ENCODE measurements at places on chromosomes 12 and 14.

DNA sequence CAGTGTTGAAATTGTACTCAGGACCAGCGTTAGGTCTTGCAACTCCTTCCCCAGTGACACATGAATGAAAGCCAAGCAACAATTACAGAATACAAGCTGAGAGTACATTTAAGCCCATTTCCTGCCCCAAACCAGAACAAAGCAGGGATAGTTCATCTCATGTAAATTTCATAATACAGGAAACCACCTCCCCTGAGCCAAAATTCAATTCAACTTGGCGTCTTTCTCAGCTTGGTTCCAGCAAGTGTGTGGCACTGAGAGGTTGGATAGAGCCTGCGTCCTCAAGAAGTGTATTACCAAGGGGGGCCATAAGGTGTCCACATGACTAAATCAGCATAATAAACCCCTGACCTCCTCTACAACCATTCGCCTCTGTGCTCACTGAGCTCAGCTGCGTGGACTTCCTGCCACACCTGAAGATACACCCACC, 278.9 kb upstream of the CRY1 start:
- DNase-seq, result peak; percentile 68

GRCh38 chr12:13390381-13390861, 193.9 kb downstream of the EMP1 start:
- DNase-seq, result no peak

DNA sequence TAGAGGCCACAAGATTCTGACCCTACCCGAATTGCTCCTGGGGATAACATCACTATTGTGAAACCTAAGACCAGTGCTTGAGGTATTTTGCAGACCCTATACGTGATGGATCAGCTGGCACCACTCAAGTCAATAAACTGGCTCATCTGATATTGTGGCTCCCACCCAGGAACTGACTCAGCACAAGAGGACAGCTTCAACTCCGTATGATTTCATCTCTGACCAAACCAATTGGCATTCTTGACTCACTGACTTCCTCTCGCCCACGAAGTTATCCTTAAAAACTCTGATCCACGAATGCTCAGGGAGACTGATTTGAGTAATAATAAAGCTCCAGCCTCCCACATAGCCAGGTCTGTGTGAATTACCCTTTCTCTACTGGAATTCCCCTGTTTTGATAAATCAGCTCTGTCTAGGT, 1036.1 kb upstream of the TMEM132C start:
- no peak for DNase-seq

- no peak for DNase-seq
Measured at GRCh38 chr14:26687301-26687837, 89.5 kb upstream of the NOVA1 start.

GRCh38 chr14:99246536-99247097, 25.4 kb downstream of the BCL11B start:
- peak; percentile 65 for DNase-seq

DNA sequence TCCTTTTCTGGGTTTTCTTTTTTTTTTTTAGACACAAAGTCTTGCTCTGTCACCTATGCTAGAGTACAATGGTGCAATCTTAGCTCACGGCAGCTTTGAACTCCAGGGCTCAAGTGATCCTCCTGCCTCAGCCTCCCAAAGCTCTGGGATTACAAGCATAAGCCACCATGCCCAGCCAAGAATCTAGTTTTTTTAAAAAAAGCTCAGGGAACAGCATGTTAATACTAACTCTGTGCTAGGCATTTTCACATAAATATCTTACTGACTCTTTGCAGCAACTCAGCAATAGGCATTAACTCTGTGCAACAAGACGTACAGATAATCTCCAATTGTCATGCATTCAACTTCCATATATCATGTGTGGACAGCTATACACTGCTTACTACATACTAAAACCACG, 97.4 kb downstream of the LLPH start:
- DNase-seq, result no peak

GRCh38 chr12:92898755-92899154, 30.3 kb downstream of the EEA1 start:
- DNase-seq, result no peak

- no peak for DNase-seq
Measured at GRCh38 chr14:105124823-105125222, 43.8 kb downstream of the JAG2 start.

GRCh38 chr12:91507754-91508153, 325.1 kb upstream of the DCN start:
- no peak for DNase-seq

DNA sequence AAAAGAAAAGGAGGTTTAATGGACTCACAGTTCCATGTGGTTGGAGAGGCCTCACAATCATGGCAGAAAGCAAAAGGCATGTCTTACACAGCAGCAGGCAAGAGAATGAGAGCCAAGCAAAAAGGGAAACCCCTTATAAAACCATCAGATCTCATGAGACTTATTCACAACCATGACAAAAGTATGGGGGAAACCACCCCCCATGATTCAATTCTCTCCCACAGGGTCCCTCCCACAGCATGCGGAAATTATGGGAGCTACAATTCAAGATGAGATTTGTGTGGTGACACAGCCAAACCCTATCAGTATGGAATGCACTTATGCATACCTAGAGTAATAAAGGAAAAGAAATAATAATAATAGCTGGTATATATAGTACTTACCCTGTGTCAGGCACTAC, 4.5 kb upstream of the GLIPR1 start:
- no peak for DNase-seq

DNA sequence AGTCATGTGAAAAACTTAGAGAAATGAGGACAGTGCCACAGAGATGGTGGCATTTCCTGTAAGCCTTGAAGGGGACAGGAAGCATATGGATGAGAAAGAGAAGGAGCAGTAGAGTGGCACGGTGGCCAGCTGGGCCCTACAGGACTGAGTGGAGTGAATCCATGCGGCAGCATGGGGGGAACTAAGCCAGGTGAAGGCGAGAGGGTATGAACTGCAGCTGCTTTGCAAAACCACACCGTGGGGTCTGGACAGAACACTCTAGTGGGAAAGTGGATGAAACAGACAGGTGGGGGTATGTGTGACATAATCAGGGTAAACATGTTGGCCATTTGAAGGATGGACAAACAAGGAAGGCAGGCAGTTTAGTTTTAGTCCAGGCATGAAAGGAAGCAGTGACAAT, 10.4 kb upstream of the SYCP3 start:
- DNase-seq, result no peak

- DNase-seq, result no peak
Measured at GRCh38 chr12:51695241-51696010, 104.4 kb downstream of the SCN8A start.

Measured in CD4-positive, alpha-beta T cell treated with Interleukin-12 subunit alpha and Interleukin-12 subunit beta, for 1 hour (primary cell).